GM23248 (cell line): ENCODE measurements at places on chromosomes 5 and 9. TPM values are rescaled to one million over a fixed set of nuclear protein-coding genes. Genes with fewer than 3 reads are reported as not detected.

PRRT1B gene
- total RNA-seq: not detected in 2 replicates

HAND1 gene
- total RNA-seq: not detected in 2 replicates

GRPEL2 gene
- 26.3 and 27.0 TPM in 2 replicates for total RNA-seq

MZB1 gene
- not detected in 2 replicates for total RNA-seq

INSYN2B gene
- total RNA-seq: 43.2 and 50.7 TPM in 2 replicates

GABRB2 gene
- total RNA-seq: not detected in 2 replicates

SOHLH1 gene
- total RNA-seq: not detected in 2 replicates

TERT gene
- total RNA-seq: not detected in 2 replicates
